Stimulated activated CD8-positive, alpha-beta memory T cell treated with anti-CD3 and anti-CD28 coated beads, Interleukin-7, amount 100 ng/mL, for 1 hour (primary cell): ENCODE measurements at places on chromosomes 4 and X.

DNA sequence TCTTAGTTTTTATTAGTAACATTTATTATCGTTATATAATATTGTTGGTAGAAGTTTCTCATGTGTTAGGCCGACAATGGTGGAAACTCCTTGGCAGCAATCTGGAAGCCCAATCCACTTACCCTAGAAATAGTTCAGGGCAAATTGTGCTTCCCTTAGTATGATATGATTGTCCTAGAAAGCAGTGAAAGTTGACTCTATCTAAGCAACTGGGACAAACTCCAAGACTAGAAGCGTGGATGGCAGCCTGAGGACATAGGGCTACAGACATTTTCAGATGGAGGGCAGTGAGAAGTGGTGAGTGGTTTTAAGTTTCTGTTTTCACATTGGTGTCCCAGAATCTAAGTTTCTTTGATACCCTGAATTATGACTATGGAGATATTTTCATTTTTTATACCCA, 63.3 kb upstream of the TRPC3 start:
- no peak for DNase-seq

- DNase-seq = no peak
Measured at GRCh38 chrX:108537005-108537404, 97.4 kb downstream of the COL4A5 start.

DNA sequence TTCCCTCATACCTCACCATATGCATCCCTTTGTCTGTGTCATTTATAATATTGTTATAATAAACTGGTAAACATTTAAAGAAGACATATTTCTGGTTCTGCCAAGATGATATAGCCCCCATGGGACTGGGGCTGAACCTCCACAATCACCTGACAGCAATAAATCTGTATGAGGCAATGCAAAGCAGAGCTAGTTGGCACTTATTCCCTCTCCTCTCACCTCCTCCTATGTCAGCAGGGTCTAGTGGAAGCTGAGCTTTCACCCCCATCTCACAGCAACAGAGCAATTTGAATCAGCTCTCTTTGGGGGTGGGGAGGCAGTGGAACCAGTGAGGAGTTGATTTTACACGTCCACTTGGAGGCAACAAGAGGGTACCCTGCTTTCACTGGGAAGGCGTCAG, 206.9 kb downstream of the AR start:
- no peak for DNase-seq

DNA sequence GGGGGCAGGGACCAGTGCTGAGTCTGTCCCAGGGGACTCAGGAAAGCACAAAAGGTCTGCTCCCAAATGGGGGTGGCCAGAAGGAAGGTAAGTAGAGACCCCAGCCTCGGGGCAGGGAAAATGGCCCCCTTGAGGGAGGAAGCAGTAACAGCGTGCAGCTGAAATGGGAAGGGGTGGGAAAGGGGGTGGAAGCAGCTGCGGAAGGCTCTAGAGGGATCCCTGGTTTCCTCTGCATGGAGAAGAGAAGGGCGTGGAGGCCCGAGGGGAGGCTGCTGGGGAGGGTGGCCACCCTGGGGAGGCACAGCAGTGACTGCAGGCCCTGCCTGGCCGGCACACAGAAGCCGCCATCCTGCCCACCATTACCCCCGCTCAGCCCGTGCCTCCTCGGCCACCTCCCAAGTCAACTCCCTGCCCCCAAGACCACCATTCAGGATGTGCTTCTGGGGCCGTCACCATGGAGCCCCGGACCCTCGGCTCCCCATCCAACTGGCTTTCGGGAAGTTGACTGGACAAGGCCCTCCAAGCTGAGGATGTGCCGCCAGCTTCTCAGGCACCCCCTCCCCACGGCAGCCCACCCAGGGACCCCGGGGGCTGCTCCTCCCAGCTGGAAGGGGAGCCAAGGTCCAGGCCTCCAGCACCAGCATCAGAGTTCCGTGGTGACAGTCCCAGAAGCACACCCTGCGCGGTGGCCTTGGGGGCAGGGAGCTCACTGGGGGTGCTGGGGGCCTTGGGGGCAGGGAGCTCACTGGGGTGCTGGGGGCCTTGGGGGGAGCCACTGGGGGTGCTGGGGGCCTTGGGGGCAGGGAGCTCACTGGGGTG, 23.6 kb downstream of the CFAP99 start:
- DNase-seq = no peak

- no peak for DNase-seq
Measured at GRCh38 chr4:41744572-41745291, 3.8 kb downstream of the PHOX2B start.
